ENCODE measurements at places on chromosomes 5 and 9.

- DNase-seq, result peak; percentile 80
Observed at GRCh38 chr9:96686638-96687335, 31.7 kb upstream of the PRXL2C start.

DNA sequence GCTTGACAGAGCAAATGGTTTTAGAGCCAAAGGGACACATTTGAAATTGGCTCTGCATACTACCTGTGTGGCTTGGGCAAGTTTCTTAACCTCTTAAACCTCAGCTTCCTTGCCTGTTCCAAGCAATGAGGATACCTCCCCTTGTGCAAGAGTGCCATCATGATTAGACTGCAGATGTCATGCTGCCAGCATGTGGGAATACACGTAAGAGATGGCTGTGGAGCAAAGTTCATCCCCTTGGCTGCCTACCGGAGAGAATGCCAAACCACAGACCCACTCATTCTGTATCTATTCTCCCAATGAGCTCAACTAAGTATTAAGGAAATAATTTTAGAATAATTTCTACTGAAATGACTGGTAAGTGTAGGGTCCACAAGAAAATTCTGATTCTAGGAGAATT, 101.3 kb downstream of the WDR41 start:
- DNase-seq, result no peak

DNA sequence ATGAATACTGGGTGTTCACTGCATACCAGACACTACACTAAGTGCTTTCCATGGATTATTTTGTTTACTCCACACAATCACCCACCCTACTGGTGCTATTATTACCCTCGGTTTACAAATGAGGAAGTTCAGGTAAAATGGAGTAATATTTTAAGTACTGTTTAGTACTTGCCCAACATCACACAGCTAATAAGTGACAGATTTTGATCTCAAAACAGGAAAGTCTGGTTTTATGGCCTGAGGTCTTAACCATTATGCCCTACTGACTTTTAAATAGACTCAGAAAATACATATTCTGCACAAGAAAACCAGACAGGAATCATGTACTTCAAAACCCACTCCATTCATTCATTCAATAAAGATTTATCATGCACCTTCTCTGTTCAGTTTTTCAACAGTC, 431.0 kb upstream of the TLE4 start:
- DNase-seq, result no peak

DNA sequence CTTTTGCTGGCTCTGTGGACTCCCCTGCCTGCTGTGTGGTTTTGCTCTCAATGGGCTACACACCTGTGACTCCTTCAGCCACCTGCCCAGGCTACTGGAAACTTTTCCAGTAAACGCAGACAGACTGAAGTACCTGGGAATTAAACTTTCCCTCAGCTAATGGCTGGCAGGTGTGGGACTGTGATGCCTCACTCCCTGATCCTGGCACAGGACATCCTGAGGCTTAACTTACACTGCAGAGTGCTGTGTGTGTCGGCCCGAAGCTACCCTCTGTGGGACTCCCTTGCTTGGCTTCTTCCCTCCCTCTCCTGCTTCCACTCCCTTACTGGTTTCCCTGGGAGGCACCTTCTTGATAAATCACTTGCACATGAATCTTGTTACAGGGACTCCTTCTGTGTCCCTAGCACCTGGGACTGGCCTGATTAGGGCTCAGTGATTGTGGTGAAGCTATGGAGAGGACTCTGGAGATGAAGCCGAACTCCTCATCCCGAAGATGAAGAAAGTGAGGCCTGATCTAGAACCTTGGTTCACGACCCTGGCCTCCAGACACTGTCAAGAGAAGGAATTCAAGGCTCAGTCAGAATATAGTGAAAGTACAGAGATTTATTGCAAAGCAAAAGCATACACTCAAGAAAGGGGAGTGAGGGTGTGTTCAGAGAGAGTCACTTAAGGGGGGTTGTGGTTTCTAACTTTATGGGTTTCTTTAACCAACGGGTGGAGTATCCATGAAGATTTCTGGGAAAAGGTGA, 113.4 kb upstream of the ALDH1B1 start:
- DNase-seq, result no peak

DNA sequence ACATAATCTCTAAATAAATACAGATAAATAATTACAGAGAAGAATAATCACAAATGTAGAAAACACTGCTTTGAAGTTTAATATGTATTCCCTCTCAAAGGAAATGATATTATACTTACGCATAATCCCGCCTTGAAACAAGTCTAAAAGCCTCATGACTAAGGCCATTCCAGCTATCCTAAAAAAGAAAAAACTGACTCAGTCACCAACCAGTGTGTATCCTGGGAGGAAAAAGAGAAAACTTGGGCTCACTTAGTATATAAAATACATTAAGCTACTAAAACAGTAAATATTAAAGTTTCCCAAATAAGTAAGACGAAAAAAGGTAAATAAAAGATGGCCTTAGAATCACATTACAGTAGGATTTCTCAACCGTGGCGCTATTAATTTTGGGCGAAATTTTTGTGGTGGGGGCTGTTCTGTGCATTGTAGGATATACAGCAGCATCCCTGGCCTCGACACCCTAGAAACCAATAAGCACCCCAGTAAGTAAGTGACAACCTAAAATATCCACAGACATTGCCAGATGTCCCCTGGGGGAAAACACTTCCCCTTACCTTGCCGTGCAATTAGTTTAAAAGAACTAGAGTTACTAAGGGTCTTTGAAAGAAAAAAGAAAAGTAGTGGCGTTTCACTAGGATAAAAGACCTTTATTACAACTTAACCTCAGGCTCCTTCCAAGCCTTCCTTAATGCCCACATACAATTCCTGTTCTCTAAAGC, 1.1 kb downstream of the HSPA9 start:
- no peak for DNase-seq

DNA sequence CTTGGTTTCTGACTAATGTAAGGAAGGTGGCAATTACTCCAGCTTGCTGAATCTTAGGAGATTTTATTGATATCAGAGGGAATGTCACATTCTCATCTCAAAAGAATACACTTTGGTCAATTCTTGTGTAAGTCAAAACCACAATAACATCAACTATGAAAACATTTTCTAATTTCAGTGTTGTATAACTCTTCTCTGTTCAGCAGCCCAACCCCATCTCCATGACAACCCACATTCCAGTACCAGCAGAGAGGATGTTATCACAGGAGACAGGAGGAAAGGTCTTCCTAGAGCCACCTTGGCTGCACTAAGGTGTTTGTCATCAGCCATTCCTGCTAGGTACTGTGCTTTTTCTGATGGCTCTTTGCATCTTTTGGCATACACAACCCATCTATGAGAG, 529.1 kb upstream of the BRINP1 start:
- DNase-seq, result no peak

DNA sequence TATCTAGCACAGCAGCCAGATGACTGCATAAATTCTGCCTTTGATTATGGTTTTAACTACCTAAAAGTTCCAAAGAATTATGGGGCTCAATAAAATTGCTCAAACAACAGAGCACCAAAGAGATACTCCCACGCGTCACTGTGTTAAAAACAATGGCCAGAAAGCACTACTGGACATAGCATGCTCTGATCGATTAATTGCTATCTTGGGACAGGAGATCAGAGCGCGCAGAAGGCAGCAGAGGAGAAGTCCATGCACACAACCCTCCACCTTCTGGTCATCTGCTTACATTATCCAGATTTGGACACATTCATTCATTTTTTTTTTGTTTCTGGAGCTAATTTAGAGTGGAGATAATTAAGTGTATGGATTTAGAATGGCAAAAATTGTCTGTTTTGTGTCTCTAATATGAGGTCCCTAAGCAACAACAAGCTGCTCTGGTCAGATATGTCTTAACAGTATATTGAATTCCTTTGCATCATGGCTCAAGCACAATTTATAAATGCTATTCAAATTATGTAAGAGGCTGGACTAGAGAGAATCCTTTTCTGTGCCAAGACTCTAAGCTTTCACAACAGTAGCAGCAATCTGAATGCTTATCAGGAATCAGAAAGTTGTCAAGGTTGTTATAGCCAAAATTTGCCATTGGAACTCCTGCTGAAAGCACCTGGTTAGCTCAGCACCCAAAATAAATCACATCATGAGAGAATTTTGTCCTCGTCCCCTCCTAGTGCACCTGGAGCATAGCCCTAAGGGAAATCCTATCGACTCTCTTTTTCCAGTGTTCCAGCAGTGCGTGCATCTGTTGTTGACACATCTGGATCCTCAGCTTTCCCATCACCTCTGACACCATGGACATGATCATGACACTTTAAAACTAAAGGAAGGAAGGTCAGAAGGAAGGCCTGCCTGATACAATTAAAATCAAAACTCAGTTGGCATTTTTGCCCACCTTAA, 98.6 kb upstream of the HMHB1 start:
- no peak for DNase-seq

GRCh38 chr9:72978744-72979143, 25.9 kb upstream of the ALDH1A1 start:
- DNase-seq, result no peak

DNA sequence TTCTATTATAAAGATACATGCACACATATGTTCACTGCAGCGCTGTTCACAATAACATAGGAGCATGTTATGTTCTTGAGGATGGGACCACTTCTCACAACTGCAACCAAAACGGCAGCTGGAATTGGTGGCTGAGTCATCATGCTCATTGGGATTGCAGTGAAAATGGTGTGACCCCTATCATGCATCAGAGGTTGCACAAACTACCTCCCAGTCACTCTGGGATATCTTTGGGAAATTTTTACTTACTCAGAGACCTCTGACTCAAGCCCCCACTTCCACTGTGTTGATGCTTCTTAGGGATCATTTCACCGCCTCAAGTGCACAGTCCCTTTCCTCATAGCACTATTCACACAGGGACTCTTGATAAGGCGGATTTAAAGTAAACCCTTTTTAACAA, 474.1 kb downstream of the BNC2 start:
- no peak for DNase-seq

GRCh38 chr9:86624630-86625029, 270.4 kb upstream of the TUT7 start:
- DNase-seq, result no peak

- no peak for DNase-seq
Observed at GRCh38 chr9:137237759-137238726, 3.0 kb upstream of the TUBB4B start.

GRCh38 chr9:87063871-87064270, 116.6 kb upstream of the GAS1 start:
- no peak for DNase-seq

GRCh38 chr9:130128733-130129431, 43.3 kb upstream of the NCS1 start:
- no peak for DNase-seq

GRCh38 chr9:91488341-91488740, 64.7 kb upstream of the NFIL3 start:
- DNase-seq, result no peak

GRCh38 chr5:25362799-25363198, 718.0 kb upstream of the CDH10 start:
- no peak for DNase-seq

DNA sequence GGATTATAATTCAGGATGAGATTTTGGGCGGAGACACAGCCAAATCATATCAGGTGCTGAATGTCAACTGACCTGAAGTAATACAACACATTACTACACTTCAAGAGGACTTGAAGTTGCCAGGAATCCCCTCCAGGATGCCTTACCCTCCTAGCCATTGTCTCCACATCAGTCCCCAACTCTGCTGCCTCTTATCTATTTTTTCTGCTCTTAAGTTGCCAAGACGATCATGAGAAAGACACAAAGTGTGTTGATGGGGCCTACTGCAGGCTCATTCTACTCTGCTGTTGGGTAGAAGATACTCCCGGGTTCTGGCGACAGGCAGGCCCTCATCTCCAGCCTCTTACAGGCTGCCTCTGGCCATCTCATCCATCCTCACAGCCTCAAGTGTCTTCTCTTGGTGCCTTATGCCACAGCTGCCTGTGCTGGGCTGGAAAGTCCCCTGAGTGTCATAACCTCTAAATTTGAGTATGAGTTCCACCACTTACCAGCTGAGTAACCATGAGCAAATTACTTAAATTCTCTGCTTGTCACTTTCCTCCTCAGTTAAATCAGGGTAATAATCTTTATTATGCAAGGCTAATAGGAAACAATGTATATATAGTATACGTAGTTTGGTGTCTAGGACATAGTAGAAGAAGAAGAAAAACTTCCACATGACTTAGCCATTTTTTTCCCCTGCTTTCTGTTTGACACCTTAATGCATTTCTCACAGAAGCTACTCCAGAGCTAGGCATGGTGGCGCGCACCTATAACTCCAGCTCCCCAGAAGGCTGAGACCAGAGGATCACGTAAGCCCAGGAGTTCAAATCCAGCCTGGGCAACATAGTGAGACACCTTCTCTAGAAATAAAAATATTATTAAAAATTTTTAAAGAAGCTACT, 73.0 kb upstream of the SNX2 start:
- DNase-seq, result no peak

- no peak for DNase-seq
Observed at GRCh38 chr5:179054876-179055275, 5.3 kb upstream of the ZNF354C start.

DNA sequence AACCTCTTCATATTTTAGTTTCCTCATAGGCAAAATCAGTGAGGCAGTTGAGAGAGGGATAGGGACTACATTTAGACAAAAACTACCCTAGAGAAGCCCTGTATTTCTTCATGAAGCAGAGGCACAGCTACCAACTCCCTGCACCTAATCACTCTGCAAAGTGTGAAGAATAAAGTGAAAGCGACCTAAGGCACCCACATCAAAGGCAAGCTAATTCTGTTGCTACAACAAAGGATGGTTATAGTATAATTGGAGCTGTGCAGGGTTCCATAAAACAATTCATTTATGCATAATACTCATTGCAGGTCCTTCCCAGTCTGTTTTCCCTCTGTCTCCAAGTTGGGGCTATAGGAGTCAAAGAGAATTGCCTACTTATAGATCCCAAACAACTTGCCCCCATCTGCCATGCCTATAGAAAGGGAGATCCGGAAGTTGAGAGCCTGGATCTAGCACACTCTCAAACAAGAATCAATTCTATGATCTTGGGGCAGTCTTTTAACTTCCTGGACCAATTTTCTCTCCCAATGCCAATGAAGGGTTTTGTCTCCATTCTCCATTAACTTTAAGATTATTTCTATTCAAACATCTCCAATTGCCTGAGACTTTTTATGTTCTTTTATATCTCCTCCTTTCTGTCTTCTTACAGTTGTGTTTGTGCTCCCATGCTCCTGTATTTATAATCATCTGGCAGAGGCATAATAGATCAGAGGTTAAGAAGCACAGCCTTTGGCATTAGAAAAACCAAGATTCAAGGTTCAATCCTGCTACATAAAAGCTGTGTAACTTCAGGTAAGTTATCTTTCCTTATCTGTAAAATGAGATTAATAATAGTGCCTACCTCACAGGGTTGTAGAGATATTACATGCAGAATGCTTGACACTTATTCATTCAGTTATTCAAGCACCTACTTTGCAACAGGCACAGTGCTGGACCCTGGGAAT, 56.0 kb upstream of the PTGER4 start:
- DNase-seq, result no peak

Measured in C1 segment of cervical spinal cord (tissue), 14 donors.